ENCODE measurements at places on chromosomes 13 and 19.
A peak's percentile ranks its signal among the peaks of the same experiment; 100 is the strongest.

DNA sequence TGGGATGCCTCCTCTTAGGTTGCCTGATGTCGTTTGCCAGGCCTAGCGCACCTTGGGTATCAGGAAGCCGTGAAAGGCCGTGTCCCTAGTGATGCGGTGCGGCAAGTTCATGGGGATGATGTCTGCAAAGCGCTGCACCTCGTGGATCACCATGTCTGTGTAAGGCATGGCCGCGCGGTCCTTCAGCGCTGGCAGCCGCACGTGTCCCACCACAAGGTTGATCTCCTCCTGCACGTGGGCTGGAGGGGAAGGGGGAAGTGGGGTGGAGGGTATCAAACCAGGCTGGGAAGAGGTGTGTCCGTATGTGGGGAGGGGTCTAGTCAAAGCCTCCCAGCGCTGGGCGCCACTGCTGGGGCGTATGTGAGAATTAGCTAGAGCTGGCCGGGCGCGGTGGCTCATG, 23.2 kb downstream of the EGLN2 start:
- no peak for DNase-seq
- no peak overlapping the region for H3K27ac ChIP-seq
- H3K4me1 ChIP-seq, result peaks cover 5% of the 10 kb centered on the region
- no peak overlapping the region for H3K4me3 ChIP-seq
- no peaks in the 10 kb centered on the region for H3K27me3 ChIP-seq

GRCh38 chr13:108961542-108962125, 332.2 kb downstream of the MYO16 start:
- no peak overlapping the region for H3K27ac ChIP-seq
- no peaks in the 10 kb centered on the region for H3K36me3 ChIP-seq
- peak; percentile 38 for DNase-seq
- H3K4me3 ChIP-seq, result no peak overlapping the region
- no peaks in the 10 kb centered on the region for H3K27me3 ChIP-seq

GRCh38 chr13:23949200-23949599, 51.9 kb upstream of the C1QTNF9B start:
- H3K4me3 ChIP-seq, result no peak overlapping the region
- H3K36me3 ChIP-seq, result no peaks in the 10 kb centered on the region
- H3K27ac ChIP-seq, result no peak overlapping the region

DNA sequence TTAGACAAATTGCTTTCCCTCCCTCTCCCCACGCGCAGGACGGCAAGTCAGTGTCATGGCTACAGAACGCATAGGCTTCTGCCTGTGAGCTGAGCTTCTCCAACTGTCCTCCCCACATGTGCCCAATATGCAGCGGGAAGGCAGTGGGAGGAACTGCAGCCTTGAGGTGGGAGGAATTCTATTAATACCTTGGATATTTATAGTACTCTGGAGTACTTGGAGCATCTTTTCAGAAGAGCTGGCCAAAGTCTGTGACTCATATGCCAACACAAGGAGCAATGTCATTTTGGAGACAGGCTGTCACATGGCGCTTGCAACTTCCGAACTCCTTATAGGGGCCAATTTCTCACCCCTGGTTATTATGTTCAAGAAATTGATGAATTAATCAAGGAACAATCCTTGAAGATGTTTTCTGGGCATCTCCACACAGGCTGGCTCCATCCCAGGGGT, 245.0 kb upstream of the SERP2 start:
- H3K4me1 ChIP-seq, result no peaks in the 10 kb centered on the region
- no peak for DNase-seq
- H3K27me3 ChIP-seq, result no peaks in the 10 kb centered on the region
- no peak overlapping the region for H3K4me3 ChIP-seq
- no peaks in the 10 kb centered on the region for H3K36me3 ChIP-seq
- H3K27ac ChIP-seq, result no peak overlapping the region

Data from thymus (tissue), 14 donors.